ENCODE measurements at places on chromosomes 16 and 17.

DNA sequence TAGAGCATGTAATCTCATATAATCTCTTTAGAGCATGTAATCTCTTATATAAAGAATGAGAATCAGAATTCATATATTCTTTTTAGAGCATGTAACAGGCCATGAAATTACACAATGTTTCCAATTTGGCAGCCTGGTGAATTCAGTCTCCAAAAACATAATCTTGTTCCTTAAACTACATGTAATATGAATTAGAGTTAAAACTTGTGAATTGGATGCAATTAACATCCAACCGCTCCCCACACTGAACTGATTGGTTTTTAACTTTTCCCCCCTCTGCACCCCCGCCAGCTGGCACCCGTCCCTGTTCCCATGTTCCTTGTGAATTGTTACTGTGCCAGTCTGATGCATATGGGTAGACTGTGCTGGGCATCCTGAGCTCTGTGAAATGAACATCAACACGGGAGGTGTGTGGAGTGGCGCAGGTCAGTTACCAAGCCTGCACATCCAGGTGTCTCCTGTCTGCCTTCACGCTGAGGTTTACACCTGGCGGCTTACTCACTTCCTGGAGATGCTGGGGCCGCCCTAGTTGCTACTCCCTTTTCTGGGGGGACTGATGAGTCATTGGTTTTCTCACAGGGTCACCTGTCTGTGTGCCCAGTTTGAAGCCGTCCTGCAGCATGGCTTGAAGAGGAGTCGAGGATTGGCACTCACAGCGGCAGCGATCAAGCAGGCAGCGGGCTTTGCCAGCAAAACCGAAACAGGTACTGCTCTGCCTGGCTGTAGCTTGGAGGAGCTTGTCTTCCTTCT lies 50.4 kb downstream of the SNX29 start:
- no peak for DNase-seq

DNA sequence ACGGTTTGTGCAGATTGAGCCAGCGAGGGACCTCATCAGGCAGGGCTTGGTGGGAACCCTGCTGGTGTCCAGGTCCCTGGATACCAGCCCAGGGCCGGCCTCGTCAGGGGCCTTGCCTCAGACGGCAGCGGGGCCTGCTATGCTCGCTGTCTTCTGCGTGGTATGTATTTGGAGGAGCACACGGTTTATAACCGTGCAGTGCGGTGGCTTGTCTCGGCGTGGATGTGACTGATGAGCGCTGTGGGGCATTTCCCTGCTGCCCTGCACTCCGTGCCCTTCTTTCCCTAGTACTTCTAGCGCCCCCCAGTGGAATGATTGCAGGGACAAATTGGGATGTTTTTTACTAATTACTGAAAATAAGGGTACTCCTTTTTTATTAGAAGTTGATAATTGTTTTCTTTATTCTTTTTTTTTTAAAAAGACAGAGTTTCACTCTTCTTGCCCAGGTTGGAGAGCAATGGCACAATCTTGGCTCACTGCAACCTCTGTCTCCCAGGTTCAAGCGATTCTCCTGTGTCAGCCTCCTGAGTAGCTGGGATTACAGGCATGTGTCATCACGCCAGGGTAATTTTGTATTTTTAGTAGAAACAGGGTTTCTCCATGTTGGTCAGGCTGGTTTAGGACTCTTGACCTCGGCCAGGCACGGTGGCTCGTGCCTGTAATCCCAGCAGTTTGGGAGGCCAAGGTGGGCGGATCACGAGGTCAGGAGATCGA lies 15.3 kb downstream of the TBCD start:
- peak; percentile 56 for DNase-seq

DNA sequence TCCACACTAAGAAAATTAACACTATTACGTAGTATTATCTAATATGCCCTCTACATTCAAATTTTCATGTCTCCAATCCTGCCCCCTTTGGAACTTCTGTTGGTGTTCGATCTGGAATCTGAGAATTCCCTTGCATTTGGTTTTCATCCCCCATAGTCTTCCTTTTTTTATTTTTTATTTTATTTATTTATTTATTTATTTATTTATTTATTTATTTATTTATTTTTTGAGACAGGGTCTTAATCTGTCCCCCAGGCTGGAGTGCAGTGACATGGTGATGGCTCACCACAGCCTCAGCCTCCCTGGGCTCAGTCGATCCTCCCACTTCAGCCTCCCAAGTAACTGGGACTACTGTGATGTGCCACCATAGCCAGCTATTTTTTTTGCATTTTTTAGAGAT lies 589.3 kb downstream of the MAF start:
- no peak for DNase-seq

DNA sequence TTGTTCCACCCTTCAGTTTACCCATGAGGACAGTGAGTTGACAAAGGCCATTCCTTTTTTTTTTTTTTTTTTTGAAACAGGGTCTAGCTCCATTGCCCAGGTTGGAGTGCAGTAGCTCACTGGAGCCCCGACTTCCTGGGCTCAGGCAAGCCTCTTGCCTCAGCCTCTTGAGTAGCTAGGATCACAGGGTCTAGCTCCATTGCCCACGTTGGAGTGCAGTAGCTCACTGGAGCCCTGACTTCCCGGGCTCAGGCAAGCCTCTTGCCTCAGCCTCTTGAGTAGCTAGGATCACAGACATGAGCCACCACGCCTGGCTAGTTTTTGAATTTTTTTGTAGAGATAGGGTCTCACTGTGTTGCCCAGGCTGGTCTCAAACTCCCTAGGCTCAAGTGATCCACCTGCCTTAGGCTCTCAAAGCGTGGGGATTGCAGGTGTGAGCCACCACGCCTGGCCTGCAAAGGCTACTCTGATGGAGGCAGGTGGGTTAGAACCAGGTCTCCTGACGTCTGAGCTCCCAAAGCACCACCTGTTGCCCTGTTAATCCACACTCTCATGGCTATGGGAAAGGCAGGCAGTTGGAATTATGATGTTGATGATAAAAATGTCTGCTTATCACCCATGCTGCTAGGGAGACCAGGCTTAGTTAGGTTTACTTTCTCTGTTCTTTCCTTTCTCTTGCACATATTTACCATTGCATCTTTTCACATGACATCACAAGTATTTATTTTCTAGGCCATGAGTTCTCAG lies 65.2 kb downstream of the KSR1 start:
- no peak for DNase-seq

DNA sequence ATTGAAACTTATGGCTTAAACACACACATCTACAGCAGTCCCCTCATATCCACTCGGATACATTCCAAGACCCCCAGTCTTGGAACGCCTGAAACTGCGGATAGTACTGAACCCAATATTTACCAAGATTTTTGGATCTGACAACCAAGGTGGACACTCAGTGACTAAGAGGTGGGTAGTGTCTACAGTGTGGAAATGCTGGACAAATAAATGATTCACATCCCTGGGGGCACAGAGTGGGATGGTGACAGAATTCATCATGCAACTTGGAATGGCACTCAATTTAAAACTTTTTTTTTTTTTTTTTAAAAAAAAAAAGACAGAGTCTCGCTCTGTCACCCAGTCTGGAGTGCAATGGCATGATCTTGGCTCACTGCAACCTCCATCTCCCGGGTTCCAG lies 54.2 kb upstream of the TRAP1 start:
- DNase-seq, result no peak

GRCh38 chr17:39235555-39236449 lies 10.1 kb upstream of the STAC2 start:
- DNase-seq, result peak; percentile 51

GRCh38 chr16:17359788-17360390 lies 110.9 kb downstream of the XYLT1 start:
- DNase-seq, result no peak

DNA sequence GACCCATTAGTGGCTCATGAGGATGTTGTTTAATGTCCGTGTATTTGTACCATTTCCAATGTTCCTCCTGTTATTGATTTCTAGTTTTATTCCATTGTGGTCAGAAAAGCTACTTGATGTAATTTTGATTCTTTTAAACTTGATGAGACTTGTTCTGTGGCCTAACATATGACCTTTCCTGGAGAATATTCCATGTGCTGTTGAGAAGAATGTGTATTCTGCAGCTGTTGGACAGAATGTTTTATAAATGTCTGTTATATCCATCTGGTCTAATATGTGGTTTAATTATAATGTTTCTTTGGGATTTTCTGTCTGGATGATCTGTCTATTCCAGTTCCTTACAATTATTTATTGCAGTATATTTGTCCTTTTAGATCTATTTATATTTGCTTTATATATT lies 2.9 kb upstream of the ABCA10 start:
- no peak for DNase-seq

DNA sequence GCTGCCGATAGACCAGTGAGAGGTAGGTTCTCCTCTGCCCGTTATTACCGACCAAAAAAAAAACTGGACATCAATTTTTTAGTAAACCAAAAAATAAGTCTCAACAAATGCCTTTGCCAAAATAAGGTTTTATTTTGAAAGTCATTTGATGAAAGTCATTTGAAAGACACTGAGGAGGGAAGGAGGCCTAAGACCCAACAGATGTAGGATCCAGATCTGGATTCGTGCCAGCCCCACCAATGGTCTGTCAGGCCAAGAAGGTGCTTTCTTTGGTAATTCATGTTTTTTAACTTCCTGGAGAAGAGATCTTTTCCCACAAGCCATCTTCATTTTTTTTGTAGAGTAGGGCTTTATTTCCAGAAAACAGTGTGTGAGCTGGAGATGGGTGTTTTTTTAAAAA lies 18.1 kb downstream of the NTAN1 start:
- DNase-seq, result no peak

GRCh38 chr17:58541249-58541648 lies 26.8 kb upstream of the MTMR4 start:
- no peak for DNase-seq

DNA sequence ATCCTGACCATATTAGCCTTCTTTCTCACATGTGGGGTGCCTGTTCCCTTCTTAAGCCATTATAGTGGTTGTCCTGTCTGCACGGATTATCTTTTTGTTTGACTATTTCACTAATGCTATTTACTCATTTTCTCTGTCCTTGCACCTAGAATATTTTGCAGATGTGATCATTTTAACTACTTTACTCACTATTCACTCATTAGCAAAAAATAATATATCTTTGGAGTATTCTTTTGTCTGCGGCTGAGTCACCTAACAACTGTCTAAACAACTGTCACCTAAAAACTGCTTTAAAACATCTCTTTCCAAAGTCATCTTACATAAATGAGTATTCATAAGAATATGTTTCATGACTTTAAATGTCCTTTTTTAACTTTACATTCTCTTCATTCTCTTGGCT lies 87.4 kb downstream of the KCNJ2 start:
- DNase-seq, result peak; percentile 63

DNA sequence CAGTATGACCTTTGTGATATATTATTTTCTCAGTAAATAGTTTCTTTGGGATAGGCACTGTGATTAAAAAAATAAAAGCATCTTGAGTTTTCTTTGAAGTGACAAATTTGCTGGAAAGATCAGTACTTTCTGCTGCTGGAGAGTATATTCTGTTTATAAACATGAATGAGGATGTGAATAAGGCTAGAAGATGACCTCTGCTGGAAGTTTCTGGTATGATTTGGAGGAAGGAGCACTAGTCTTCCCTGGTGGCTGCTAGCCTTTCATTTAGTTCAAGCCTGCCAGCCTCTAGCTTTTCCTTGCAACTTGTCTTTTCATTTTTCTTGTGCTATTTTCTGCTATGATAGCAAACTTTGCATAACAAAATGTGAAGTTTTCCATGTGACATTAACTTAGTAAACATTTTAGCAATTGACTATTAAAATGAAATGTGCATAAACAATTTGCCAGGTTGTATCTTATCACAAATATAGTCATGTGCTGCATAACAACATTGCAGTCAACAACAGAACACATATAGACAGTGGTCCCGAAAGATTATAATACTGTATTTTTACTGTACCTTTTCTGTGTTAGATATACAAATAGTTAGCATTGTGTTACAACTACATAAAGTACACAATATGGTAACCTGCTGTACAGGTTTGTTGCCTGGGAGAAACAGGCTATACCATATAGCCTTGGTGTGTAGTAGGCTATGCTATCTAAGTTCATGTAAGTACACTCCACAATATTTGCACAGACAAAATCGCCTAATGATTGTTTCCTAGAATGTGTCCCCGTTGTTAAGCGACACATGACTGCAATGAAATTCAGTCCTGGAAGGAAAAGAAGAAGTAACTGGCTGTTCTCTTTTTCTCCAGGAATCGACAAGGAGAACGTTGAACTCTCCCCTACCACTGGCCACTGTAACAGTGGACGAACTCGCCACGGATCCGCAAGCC lies 18.1 kb upstream of the RAB11FIP4 start:
- peak; percentile 81 for DNase-seq

GRCh38 chr16:50178491-50178941 lies 25.4 kb downstream of the TENT4B start:
- no peak for DNase-seq

- DNase-seq, result no peak
Measured at GRCh38 chr17:31541559-31541958, 150.1 kb downstream of the RAB11FIP4 start.

DNA sequence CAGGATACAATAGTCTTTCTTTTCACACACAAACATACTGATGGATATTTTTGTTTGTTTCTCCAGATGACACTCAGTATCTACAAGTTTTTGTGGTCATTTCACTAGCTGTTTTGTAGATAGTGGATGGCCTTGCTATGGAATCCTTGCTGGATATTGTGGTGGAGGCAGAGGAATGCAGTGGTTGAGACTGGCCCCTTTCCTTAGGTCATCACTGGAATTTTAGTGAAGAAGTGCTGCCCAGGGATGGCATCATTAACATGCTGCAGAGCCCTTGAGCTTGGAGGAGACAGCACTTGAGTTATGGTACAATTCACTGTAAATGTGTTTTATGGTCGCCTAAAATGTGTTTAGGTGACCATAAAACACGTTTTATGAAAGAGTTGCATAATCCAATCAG lies 455.9 kb upstream of the HSBP1 start:
- no peak for DNase-seq

DNA sequence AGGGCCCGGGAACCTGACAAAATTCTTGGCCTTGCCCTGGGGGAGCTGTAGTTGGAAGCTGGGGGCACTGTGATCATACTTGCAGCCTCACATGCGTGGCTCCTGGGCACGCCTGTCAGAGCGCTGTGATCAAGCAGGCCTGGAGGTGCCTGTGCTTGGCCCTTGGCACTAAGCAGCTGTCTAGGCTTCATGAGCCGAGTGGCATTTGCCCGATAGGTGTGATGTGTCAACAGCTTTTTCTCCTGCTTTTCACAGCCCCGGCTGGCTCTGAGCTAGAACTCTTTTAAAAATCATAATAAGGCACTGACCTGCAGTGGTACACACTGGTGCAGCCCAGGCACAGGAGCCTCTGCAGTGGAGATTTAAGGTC lies 113.8 kb downstream of the SOCS1 start:
- no peak for DNase-seq

Measured in fibroblast of lung (primary cell).